Brain pericyte (primary cell): ENCODE measurements at places on chromosomes 4 and X.

DNA sequence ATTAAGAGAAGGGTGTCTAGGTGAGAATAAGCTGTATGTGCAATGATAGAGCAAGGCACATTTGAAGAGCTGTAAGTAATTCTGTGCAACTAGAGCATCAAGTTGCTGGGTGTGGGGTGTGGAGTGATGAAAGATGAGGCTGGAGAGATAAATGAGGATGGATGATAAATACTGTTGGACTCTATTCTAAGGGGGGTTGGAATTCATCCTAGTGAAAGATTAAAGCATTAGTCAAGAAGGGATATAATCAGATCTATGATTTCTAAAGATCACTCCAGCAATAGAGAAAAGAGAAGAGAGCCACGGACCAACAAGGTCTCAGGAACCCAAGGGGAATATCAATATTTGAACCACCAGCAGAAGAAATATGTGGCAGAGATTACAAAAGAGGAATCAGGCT is 415.0 kb upstream of the RPS6KA3 start:
- DNase-seq: no peak

DNA sequence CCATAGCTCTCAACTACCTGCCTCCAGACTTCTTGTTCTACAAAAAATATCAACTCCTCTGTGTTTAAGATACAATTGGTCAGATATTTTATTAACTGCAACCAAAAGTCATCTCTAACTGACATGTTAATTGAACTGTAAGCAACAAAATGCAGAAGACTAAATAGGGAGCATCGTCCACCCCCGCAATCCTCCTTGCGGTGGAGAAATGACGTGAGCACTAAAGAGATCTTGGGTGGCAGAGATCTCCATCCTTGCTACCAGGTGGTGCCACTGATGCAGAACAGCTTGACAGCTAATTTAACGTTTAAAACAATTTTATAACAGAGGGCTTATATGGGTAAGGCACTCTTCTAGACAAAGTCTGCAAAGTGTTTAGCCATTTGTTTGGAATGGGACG is 164.4 kb upstream of the FTHL17 start:
- DNase-seq: no peak

- DNase-seq: no peak
Measured at GRCh38 chr4:6468376-6468775, 4.0 kb downstream of the PPP2R2C start.

DNA sequence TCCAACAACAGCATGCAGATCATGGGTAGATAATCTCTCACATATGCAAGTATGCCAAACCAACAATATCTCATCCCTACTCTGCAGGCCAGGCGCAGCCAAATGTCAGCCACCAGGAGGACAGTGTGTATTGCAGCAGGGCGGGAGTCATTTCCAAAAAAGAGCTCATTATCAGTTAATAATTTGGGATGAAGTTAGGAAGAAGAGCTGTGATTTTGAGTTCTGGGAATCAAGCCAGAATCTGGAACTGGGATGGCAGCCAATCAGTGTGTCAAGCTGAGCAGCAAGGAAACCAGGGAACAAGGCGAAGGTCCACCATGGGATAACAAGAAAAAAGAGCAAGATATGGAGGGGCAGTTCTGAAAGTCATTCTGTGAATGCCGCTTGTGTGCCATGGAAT is 88.2 kb upstream of the CAMK2D start:
- no peak for DNase-seq

GRCh38 chrX:1529328-1529727 is 7.7 kb downstream of the P2RY8 start:
- no peak for DNase-seq

- DNase-seq: no peak
Measured at GRCh38 chr4:602559-602942, 22.8 kb upstream of the PDE6B start.

GRCh38 chr4:38344929-38345328 is 319.1 kb upstream of the KLF3 start:
- no peak for DNase-seq

DNA sequence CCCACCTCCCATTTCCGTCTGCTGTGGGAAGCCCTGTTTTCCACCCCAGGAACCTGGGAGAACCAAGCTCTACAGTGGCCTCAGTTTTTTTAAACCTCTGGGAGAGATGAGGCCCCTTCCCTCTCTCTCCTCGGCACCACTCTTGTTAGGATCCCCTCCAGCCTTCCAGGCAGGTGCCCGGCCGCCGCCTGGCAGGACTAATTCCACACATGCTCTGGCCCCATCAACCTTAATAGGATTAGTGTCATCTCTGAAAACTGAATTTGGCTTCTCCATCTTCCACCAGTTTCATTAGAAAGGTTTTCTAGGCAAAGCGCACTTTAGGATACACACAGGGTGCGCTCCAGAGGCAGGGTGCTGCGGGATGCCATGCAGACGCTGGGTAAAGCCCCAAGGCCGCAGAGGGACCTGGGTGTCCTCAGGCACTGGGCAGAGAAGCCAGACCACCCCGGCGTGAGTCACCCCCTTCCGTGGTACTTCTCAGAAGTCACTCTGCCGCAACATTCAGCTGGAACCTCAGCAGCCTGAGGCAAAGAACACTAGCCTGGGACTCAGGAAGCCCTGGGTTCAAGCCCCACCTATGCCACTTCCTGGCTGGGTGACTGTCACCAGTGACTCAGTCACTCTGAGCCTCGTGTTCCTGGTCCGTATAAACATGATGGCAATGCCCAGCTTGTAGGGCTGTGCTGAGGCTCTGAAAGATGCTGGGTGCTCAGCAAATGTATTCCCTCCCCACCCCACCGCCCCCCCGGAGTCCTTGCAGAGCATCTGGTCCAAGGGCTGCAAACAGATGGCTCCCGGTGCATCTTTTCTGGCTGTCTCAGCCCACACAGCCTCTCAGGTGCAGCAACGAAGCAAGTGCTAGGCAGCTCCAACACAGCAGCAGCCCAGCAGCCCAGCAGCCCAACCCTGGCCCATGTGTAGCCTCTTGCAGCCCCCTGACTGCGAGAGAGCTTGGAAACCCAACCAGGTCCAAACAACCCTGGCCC is 29.1 kb downstream of the PPP2R2C start:
- DNase-seq: no peak

- no peak for DNase-seq
Measured at GRCh38 chrX:39843318-39843717, 254.4 kb downstream of the BCOR start.

GRCh38 chrX:14344172-14344940 is 185.0 kb upstream of the GLRA2 start:
- no peak for DNase-seq

DNA sequence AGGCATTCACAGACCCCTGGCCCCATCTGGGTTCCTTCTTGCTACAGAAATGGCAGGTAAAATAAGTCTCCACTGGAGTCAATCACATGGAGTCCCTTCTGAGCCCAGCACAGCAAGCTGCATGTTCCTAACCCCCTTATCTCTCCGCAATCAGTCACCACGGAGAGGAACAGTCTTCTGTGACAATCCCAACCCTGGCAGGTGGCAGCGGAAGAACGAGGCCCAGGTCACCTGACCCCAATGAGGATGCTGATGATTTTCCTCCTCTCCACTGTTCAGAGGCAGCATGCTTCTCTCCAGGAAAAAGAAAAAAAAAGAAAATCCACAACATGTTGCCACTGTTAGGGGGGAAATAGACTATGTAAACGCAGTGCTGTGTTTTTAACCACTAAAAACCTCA is 50.1 kb downstream of the TSPAN5 start:
- DNase-seq: no peak

DNA sequence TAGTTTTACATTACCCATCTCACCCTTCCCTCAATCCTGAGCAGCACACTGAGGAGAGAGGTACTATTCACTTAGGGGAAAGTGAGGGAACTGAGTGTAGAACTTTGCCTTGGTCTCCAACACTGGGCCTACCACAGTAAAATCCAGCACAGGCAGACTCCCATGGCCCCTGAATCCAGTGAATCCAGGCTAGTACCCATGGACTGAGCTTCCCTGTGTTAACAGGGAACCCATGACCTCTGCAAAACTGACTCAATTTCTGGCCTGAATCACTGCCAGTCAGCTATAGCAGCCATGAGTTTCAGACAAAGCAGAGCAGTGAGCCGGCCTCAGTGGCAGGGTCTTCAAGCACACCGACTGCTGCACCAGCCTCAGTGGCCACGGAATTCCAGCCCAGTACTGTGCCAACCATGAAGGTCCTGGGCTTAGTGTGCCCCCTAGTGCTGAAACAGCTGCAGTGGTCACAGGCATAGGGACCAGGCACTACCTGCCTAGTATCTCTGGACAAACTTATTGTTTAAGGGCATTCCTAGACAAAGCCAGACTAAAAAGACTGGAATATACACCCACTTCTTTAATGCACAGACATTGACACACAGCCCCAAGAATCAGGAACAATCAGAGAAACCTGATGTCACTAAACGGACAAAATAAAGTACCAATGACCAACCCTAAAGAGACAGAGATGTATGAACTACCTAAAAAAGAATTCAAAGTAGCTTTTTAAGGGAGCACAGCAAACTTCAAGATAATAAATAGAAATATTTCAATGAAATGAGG is 127.4 kb upstream of the RPL34 start:
- DNase-seq: no peak

DNA sequence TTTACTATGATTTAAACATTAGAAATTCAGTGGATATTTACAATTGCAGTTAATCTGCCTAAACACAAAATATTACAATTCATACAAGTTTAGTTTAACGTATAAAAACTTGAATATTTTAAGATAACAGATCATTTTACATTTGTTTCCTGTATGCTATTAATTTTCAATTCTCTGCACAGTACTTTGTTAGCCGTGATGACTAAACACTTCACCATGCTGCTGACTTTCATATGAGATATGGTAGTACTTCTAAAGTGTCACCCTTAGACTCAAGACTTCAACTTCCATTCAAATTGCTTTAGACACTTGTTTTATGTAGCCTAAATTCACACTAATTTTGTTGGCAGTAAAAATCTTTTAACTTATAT is 1646.4 kb upstream of the ADGRL3 start:
- no peak for DNase-seq

GRCh38 chr4:144402999-144403398 is 243.0 kb upstream of the HHIP start:
- DNase-seq: no peak

- DNase-seq: no peak
Measured at GRCh38 chr4:24753519-24753918, 41.9 kb upstream of the SOD3 start.

DNA sequence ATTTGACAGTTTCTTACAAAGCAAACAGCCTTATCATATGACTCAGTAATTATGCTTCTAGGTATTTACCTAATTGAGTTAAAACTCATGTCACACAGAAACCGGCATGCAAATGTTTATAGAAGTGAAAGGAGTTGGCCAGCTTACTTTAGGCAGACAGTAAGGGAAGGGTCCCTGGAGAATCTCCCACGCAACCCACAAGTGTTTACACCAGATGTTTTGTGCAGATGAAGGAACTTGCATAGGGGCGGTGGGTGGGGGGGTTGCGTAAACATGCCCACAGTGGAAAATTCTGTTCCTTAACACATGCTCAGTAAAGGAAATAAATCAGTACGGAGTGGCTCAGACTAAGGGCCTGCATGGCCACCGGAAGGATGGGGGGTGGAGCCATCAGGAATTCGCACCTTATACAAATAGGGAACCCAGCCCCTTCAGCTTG is 330.5 kb upstream of the AADAT start:
- peak; percentile 6 for DNase-seq

GRCh38 chrX:107708762-107709161 is 66.8 kb downstream of the TSC22D3 start:
- DNase-seq: no peak

GRCh38 chrX:111355523-111356115 is 56.4 kb downstream of the DCX start:
- no peak for DNase-seq

DNA sequence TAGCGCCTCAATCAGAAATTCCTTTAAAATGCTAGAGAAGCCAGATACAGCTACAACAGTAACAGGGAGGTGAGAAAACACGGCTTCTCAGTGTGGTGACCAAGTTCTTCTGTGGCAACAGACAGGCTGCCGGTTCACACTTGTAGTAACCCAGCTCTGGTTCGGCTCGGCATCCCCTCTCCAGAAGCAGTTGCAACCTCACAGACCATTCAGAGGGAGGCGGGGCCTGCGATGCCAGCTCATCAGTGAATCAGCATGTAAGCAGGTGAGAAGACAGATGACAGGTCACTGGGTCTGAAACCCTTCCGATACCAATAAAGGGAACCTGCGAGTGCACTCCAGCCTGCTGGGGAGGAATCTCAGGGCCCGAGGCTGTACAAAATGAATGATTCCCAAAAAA is 251.0 kb downstream of the KCNIP4 start:
- no peak for DNase-seq

GRCh38 chr4:35966566-35966965 is 277.7 kb downstream of the ARAP2 start:
- DNase-seq: no peak

- DNase-seq: no peak
Measured at GRCh38 chr4:26204911-26205370, 115.9 kb upstream of the RBPJ start.

DNA sequence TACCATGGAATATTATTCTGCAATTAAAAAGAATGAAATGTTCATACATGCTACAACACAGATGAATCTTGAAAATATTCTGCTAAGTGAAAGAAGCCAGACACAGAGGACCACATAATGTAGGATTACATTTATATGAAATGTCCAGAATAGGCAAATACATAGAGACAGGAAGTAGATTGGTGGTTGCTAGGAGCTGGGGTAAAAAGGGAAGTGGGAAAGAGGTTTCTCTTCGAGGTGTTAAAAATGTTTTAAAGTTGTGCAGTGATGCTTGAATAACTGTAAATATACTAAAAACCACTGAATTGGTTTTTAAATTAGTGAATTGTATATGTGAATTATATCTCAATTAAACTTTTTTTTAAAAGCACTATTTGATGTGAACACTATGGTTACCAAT is 3.6 kb upstream of the NXT2 start:
- no peak for DNase-seq

DNA sequence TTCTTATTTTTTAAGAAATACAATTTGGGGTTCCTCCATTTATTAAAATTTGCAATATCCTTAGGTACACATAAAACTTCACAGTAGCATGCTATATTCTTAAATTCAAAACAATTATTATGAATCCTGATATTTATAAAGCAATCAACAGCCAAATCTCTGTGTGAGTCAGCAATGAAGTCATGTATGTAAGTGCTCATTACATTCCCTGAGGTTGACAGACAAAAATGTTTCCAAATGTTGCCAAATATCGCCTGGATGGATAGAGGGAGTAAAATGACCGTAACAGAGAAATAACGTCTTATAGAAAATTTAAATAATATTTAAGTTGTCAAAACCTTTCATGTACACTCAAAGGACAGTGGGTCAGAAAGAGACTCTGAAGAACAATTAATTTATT is 220.0 kb downstream of the PCDH18 start:
- no peak for DNase-seq

- no peak for DNase-seq
Measured at GRCh38 chrX:135324463-135324862, 15.2 kb downstream of the ETDC start.

DNA sequence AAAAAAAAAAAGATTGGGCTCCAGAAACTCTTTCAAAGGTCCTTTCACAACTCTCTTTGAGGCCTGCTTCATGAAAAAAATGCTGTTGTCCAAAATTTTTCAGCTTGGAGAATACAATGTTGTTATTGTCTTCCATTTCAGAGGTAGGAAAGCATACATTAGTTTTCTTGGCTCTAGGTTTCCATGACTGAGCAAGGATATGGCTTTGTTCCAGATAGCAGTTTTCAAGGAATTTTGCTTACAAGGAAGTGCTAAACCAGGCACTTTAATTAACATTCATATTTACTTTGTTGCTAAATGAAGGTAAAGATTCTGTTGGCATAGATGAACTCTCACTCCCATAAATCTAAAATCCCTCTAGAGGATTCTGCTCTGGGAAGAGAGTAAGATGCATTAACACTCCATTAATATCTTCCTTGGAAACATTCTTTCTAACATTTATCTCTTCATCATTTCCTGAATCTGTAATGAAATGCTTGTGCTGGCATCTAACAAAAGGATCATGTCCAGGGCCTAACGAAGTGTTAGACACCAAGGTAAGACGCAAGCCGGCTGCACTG is 118.4 kb downstream of the COL25A1 start:
- no peak for DNase-seq
